H1 (cell line): ENCODE measurements at places on chromosomes 16 and 17.

GRCh38 chr16:87131996-87132345 is 185.2 kb downstream of the C16orf95 start:
- DNase-seq, result no peak

DNA sequence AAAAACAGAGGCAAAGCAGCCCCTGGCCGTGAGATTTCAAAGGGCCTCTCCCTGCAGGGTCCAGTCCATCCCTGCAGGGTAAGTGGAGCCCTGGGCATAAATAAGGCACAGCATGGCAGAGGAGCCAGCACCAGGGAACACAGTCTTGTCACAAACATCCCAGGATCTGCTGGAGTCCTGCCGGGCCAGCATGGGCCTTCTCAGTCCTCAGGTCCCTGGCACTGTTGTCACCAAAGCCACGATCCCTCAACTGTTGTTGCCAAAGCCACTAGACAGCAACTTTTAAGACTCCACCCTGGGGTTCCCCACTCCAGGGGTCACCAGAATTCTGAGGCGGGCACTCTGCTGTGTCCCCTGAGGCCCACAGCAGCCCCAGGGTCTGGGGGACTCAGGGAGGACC is 47.8 kb upstream of the BAHCC1 start:
- no peak for DNase-seq

DNA sequence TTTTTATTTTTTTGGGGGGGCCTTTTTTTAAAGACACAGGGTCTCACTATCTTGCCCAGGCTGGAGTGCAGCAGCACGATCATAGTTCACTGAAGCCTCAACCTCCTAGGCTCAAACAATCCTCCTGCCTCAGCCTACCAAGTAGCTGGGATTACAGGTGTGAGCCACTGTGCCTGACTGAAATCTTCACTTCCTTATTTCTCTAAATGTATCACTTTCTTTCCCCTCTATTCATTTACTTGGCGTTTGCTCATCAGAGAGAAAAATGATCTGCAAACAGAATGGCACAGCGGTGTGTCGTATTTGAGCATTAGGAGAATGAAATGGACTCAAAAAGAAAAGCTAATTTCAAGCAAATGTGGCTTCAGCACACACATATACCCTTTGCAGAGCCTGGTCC is 44.3 kb upstream of the CDH5 start:
- no peak for DNase-seq

GRCh38 chr16:48556913-48557351 is 53.0 kb downstream of the N4BP1 start:
- DNase-seq, result no peak

DNA sequence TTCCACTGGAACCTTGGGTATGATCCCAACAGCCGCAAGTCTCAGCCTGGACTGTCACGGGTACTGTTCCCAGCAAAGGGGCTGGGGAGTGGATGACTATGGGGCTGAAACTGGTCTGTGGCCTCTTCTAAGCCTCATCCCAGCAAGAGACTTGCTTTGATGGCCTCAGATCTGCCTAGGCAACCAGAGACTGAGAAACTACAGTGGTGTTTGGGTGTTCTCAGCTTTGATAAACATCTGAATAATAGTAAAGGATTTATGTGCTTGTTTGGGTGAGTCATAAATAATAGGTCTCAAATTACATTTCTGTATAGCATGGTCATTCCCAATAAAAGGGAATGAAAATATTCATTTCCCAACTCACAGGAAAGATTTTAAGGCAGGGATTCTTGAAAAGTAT is 30.2 kb upstream of the ULK2 start:
- no peak for DNase-seq

DNA sequence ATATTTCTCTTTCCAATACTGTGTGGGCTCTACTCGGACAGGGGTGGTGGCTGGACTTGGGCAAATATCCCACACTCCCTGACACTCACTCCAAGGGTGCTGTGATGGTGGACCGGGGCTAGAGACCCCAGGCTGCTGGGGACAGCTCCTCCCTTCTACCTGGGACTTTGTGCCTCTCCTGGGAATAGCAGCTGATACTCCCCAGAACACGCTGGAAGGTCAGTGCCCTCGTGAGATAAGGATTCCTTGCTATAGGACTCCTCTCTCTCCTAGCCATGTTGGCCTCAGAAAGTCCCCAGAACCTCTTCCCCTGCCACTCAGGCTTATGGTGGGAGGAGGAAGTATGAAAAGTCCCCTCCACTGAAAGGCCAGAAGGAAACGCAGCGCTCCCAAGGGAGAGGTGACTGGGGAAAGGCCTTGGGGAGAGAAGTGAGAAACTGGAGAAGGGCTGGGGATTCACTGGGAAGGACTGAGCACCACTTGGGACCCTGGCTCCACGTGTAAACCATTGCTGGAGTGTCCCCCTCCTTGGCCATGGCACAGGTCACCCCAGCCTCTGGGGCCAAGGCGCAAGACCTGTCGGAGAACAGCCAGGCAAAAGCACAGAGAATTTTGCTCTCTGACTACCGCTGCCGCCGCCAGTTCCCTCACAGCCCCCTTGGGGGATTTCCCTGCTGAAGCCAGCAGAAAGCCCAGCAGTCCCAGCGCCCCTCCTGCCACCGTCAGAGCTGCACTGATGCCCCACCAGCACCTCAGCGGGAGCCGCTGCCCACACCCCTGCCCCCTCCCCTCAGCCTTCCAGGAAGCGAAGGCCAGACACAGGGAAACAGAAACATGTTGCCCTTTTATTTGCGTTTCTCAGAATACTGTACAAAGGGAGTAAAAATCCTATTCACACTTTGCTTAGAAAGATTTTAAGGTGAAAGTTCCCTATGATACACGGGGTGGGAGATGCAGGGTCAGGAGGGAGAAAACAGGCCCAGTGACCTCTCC is 2.1 kb upstream of the GSDMB start:
- DNase-seq, result no peak

DNA sequence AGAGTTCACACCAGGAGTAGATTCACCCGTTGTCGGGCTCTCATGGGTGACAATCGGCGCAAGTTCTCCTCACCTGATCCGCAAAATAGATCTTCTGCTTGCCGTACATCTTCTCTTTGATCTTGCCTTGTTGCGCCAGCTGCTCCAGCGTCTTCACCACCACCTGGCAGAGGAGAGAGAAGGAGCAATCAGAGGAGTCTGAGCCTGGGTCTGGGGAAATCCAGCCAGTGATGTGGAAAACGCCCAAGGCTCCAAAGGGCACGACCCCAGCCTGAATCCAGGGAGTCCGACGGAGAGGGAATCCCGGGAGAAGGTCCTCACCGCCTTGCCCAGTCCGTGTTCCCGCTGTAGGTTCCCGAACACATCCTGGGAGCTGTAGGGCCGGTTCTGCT is 393 bp downstream of the PSMC3IP start:
- DNase-seq, result no peak

- no peak for DNase-seq
Observed at GRCh38 chr17:58276423-58276822, 4.3 kb downstream of the MPO start.

DNA sequence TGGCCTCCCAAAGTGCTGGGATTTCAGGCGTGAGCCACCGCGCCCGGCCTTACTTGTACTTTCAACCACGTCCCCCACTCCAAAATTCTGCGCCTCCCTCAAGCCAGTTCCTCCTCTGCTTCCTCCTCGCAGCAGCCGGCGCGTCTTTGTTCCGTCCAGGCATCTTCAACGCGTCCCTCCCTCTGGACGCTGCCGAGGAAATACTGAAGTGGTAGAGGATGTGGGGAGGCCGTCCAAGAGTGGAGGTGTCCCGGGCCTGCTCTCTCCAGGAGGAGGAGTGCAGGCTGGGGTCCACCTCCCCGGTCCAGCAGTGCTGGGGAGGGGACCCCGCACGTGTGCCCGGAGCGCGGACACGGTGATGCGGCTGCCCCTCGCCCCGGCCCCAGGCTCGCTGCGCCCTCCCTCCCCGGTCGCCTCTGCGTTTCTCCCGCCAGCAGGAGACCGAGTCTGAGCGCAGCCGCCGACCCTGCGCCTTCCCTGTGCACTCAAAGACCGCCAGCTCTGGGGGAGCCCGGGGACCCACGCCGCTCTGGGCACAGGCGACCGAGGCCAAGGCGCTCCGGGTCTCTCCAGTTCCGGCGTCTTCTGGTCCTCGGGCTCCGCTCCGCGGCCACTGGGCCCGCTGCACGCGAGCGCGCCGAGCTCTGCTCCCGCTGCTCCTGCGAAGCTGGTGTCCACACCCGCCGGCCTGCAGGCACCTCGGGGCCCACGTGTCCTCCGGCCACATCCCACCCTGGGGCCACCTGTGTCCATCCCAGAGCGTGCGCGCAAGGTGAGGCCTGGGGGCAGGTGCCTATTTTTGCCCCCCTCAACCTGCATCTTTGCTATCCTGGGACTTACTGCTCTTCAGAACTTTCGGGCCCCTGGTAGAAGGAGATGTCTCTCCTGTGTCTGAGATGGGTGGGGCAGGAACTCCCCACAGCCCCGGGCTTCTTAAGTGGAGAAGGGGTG is 31.7 kb downstream of the OSBPL7 start:
- peak; percentile 31 for DNase-seq

DNA sequence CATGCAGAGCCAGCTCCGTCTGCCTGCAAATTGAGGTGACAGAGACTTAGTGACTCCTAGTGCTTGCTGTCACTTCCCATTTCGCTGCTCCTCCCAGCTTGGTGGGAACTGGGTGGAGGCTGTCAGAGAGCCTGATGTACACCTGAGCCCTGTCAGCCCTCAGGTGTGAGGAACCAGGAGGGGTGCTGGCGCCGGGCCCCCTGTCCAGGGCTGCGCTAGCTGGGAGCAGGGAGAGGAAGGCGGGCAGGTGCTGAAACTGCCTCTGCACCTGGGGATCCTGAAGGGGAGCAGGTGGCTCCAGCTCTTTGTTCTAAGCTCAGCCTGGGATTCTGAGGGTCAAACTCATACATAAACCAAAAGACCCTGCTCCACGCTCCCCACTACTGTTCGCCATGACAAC is 10.8 kb upstream of the WSCD1 start:
- no peak for DNase-seq

DNA sequence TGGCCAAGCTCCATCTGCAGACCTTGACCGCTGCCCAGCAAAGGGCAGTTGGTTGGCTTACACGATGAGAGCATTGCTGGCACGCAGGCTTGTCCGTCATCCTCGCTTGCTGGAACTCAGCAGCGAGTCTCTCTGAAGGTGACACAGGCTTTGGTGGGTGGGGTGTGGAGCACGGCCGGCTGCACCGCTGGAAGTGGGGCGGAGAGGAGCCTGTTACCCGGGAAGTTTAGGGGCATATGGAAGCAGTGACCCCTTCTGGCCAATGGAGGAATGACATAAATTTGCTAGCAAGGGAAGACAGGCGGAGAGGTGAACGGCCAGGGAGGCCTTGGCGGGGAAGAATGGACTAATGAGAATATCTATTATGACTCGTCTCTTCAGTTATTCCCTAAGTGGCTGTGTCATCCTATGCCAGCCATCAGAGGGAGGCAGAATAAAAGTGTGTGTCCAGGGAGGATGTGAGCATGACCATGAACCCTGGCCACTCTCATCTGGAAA is 65.9 kb upstream of the SDK2 start:
- peak; percentile 93 for DNase-seq

DNA sequence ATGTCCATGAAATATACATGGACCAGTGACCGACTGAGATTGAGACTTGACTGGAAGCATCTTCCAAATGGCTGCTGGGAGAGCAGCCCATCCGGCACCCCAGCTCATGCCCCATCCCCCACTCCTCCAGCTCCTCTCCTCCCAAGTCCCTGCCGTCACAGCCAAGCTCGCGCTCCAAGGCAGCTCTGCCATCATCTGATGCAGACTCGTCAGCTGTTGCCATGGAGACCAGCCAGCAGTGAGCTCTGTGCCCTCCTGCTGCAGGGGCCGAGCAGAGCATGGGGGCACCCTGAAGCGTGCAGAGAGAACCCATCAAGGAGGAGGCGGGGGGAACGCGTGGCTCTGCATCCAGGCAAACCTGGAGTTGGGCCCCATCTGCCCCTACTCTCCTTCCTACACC is 74.5 kb upstream of the TNRC6C start:
- no peak for DNase-seq

DNA sequence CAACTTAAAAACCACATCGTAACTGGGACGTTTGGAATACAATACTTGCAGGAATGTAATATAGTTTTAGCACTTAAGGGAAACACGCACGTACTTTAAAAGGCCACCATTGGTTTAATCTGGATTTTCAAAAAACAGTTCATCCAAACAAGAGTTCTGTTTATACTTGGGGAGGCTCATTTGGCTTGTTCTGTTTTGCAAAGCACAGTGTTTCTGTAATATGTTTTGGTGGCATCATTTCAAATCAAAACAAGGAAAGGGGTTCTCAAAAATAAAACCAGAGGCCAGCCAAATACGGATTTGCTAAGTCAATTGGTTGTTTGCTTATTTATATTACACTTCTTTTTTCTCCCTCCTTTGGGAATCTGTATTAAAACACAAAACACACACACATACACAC is 656.1 kb upstream of the SOX9 start:
- DNase-seq, result no peak

GRCh38 chr16:86608301-86608747 is 30.0 kb downstream of the FOXL1 start:
- no peak for DNase-seq

DNA sequence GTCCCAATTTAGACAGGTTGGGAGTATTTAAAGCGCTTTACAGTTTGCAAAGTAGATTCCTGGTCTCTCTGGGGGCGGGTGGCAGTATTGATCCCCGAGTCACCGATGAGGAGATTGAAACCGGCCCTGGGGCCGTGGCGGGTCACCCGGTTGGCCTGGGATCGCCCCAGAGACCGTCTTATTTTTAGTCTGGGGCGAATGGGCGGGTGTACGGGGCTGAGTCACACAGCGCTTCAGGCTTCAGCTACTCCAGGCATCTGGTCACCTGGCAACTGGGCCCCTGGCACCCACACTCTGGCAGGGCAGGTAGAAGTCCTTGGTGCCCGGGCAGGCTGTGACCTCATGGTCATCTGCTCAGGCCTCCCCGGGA is 669 bp downstream of the MIEF2 start:
- DNase-seq, result peak; percentile 64

- DNase-seq, result no peak
Observed at GRCh38 chr17:21843951-21844590, 151.7 kb downstream of the KCNJ18 start.
